ENCODE measurements at places on chromosomes 16 and 17.

DNA sequence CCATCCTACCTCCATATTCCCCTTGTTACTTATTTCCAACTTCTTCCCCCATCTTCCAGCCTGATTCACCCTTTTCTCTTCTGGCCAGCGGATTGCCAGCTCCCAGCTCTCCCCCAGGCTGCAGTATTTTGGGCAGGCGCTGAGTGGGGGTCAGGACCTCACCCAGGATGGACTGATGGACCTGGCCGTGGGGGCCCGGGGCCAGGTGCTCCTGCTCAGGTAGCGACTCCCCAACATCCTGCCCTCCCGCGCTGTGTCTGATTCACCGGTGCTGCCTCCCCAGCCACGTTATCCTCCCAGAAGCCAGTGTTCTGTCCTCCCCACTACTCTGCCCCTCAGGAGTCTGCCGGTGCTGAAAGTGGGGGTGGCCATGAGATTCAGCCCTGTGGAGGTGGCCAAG, 15.4 kb downstream of the COX6A2 start:
- DNase-seq, result no peak

DNA sequence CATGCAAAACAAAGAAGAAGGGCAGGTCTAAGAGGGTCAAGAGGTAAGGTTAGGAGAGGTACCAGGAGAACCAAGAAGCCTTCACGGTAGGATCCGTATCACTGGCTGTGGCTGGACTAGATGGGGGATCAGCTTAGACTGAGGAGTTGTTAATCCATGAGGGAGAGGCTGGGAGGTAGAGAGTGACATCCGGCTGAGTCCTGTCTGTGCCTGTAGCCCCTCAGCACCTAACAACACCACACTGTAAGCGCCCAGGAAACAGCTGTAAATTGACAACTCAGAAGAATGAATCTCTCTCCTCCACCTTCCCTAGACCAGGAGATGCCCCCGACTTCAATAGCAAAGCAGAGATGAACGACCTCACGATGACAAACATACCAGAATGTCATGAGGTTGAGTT, 199.4 kb upstream of the RPL38 start:
- DNase-seq, result no peak

GRCh38 chr17:43927060-43927864, 15.0 kb downstream of the PPY start:
- DNase-seq, result no peak

DNA sequence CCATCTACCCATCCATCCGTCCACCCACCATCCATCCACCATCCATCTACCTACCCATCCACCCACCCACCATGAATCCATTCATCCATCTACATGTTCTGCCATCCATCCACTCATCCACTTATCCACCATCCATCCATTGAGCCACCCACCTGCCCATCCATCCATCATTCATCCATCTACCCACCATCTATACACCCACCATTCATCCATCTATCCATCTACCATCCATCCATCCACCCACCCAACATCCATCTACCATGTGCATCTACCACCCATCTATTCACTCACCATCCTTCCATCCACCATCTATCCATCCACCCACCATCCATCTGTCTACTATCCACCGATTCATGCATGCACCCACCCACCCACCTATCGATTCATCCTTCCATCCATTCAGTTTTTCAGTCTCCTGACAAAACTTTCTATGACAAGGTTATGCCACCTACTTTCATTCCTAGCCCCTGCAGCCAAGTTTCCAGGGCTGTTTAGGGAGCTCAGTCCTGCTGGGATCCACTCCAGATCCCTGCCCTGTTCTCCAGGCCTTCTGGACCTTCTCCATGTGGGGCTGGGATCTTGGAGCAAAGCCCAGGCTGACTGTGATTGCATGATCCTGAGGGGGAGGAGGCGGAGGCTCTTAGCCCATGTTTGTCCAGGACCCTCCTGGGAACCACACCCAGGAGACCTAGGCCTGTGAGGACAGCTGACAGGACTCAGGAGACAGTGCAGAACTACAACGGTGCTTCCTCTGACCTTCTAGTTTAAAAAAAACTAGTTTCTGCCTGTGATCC, 27.4 kb downstream of the BCO1 start:
- DNase-seq, result no peak

DNA sequence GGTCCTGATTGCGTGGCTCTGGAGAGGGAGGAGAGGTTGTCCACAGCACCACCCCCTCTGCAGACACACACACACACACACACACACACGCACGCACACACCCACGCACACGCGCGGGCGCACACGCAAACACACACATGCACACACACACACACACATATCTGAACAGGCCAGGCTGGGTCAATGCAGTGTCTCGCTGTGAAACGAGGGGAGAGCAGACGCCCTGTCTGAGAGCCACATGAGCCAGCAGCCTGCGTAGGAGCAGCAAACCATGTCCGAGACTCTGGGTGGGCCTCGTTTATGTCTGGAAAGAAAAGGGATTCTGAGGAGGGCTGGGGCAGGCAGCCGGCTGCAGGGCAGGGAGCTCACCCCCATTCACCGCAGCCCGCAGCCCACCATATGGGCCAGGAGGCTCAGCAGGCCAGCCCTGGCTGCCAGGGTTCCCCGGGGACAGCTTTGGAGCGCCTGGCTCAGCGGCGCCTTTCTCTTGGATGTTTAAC, 93.3 kb upstream of the TNRC6C start:
- no peak for DNase-seq

GRCh38 chr17:61072648-61073047, 327.0 kb upstream of the TBX2 start:
- no peak for DNase-seq

DNA sequence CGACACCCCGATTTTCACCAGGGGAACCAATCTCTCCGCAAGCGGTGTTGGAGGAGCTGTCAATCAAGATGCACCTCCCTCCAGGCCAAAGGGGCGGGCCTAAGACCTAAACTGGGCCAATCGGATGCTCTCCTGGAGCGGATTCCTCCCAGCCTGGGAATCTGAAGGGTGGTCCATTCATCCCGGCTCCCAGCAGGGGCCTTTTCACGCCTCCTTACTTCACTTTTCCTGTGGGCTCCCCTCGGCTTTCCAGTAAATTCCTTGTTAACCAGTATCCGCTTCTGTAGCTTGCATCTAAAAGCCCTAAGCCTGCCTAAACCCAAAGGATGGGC, 17.1 kb downstream of the C16orf74 start:
- DNase-seq, result no peak

GRCh38 chr17:28916302-28916934, 13.5 kb upstream of the DHRS13 start:
- DNase-seq, result no peak

GRCh38 chr17:75361344-75361743, 44.1 kb downstream of the GRB2 start:
- DNase-seq, result no peak

- DNase-seq, result no peak
These were observed 72.4 kb downstream of the CES1 start for GRCh38 chr16:55760310-55761001.

GRCh38 chr17:4586043-4586442, 1.7 kb downstream of the SMTNL2 start:
- no peak for DNase-seq

- no peak for DNase-seq
These were observed 3.0 kb upstream of the QPRT start for GRCh38 chr16:29675811-29676643.

- no peak for DNase-seq
These were observed 40.2 kb downstream of the GRB2 start for GRCh38 chr17:75365009-75365930.

GRCh38 chr17:77126519-77126918, 14.2 kb upstream of the SEC14L1 start:
- no peak for DNase-seq

- no peak for DNase-seq
These were observed 2.3 kb downstream of the SOX15 start for GRCh38 chr17:7587420-7588151.

DNA sequence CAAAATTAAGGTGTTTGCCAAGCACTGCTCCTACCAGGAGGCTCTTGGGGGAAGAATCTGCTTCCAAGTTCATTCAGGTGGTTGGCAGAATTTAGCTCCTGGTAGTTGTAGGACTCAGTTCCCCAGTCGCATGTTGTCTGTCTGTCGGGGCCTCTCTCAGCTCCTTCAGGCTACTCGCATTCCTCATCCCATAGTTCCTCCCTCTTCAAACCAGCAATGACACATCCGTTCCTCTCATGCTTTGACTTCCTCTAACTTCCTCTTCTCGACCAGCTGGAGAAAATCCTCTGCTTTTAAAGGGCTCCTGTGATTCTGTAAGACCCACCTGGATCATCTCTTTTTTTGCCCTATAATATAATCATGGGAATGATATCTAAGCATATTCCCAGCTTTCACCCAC, 108.1 kb downstream of the PMP22 start:
- DNase-seq, result no peak

DNA sequence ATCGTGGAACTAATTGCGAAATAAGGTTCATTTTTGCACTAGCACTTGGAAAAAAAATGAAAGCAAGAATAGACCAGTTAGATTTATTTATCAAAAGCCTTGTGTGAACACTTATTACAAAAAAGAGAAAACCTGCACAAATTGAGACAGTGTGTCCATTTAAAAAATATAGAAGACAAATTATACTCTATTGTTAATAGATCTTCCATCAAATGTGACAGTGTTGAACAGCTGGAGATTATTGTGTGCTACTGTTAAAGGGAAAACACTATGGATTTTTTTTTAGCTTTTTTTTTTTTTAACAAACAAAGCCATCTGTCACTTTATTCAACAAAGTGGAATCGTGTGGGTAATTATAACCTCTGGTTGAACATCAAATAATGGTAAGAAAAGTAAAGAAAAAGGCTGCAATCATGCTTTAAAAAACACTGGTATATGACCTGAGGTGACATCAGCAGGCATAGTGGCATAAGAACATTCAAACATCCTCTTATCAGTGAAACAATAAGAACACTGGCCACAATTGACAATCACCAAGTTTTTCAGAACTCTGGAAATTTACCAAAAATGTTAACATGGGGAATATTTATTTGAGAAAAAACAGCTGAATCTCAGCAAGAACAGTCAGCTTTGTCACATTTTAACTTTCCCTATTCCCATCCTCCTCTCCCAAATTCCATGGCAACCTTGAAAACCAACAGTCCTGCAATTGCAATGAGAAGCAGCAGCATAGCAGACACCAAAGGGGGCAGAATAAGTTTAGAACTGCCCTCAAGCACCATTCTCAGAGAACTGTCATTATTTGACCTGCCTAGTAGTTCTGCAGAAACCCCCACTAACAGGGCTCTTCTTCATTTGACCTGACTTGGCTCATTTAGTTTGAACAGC, 442.3 kb upstream of the MON1B start:
- DNase-seq, result no peak

DNA sequence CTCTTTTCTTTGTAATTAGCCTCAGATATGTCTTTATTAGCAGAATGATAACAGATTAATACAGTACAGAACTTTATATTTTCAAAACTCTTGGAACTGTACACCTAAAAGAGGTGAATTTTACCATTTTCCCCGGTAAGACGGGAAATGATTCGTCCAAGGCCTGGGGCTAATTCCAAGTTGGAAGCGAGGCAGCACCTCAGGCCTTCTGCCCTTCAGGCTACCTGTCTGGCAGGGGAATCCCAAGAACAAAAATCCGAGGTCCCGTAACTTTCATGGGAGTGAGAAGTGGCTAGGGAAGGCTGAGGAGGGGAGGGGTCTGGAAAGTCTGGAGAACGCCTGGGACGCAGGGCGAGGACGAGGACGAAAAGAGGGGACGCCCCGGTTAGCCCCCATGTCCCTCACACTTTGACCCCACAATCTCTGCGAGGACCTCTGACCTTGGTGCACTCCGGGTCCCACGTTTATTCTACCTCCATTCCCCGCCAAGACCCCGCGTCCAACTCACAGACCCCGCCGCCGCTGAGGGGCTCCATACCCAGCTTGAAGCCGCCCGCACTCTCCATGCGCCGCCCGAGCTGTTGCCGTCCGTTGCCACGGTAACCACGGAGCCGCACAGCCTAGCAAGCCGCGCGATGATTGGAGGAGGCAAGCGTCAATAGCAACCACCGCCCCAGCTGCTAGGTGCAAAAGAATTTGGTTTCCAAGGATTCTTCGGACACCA, at the start of gene HYDIN:
Gene HYDIN (minus strand): TSS at position 601 of the 724 bp plus-strand sequence. CDS start 43,827 bp downstream, outside the sequence.
- no peak for DNase-seq

- no peak for DNase-seq
These were observed 26.2 kb upstream of the WFDC1 start for GRCh38 chr16:84268291-84269040.
